ENCODE measurements at places on chromosomes 6 and 20.

- DNase-seq = no peak
Observed at GRCh38 chr6:150312844-150313584, 55.8 kb upstream of the IYD start.

GRCh38 chr20:2365666-2366065 lies 15.0 kb upstream of the TGM6 start:
- DNase-seq = no peak

DNA sequence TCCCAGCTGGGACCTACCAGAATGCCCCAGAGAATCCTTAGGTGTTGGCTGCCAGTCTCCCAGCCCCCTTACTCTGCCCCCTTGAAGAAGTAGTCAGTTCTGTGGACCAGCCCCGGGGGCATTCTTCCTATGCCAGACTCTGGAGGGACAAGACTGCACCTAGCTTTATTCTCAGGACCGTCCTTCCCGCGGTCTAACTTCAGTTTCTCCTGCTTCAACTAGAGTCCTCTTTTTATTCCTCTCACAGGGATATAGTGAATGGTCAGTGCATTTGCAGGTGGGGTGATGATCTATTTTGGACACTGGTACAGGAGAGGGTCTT lies 35.9 kb upstream of the MDFI start:
- no peak for DNase-seq

DNA sequence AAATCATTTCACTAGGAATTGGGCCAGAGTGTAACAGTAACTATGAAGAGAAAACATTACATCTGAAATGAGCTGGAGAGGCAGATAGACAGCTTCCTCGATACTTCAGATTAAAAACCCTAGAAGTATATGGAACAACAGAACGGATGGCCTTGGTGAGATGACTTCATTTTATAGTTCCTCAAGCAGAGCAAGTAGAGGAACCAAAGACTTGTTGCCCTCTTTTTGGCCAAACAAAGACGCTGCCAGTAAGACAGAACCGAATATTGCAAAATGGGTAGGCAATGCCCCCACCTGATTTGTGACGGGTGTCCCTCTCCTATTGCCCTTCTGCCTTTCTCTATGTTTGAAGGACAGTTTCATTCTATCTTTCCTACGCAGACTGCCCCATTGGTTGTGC lies 53.5 kb downstream of the AGPAT4 start:
- no peak for DNase-seq

DNA sequence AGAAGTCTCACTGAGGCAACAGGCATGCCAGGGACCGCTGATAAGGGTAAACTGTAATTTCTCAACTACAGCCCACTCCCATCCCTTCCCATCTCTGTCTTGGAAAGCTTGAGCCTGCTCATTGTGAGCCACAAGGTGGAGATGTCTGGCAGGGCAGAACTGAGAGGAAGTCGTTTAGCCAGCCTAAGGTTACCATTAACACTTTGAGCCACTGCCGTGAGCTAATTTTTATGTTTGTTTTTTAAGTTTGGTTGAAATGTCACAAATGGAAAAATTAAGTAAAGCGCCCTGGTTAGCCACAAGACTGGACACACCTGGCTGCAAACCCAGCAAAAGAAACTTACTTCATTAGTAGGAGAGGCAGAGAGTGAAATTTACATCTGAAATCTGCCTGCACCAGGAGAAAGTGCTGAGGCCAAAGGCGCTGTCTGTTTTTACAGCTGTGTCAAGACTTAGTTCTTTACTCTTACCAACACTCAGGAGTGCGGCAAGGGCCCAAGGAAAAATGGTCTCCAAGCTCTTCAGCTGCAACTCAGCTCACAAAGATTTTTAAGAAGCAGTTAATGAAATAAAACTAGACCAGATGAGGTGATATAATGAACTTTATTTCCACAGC lies 50.0 kb upstream of the FAM83C start:
- no peak for DNase-seq

DNA sequence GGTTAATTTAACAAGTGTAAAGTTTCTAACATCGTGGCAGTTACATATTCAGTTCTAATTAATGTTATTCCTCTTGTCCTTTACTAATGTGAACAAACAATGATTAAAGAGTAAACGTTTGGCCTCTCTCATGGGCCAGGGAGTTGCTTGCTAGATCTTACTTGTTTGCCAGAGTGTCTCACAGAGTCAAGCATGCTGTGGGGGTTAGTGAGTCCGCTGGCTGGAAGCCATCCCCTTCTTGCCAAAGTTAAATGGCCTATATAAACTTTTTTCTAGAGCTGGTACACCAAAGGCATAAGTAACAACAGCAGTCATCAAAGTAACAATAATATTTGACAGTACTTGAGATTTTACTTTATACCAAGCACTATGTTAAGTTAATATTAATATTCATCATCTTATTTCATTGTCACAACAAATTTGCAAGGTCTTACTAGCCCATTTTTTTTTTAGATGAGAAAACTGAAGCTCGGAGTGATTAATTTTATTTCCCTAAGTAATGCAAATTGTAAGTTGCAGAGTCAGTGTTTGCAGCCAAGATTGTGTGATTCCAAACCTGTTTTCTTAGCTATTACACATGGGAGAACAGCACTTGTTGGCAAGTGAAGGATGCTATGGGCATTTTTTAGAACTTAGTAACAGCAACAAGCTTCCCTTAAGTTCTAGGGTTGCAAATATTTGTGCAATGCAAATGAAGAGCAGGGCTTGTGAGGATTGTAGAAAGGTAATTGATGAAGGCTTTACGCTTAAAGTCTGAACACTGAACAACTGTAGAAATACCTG lies 224.5 kb downstream of the RFPL4B start:
- DNase-seq = no peak

DNA sequence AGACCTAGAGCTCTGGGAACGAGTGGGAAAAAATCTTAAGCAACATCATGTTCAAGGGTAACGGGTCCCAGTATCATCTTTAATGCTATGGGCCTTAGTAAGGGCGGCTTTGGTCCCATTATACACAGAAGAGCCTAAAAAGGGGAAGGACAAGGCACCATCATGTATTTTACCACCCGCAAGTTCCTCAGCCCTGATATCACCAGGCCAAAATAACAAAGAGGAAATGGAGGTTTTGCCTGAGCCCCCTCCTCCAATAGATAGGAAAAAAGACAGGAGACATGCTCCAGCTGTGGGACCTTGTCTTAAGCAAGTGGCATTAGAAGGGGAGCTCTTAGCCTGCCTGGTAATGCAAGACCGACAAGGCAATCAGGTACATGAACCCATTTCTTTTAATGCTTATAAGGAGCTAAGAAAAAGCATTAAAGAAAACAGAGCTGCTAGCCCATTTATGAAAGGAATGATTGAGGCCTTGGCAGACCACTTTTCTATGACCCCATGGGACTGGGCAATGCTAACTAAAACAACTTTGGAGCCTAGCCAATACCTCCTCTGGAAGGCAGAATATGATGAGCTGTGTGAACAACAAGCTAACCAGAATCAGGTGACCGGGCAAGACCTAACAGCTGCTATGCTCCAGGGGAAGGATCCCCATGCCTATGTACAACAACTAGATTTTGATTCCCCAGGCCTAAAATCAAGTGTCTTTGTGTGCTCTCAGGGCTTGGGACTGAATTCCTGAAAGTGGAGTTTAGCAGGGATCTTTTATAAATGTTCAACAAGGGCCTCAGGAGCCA lies 23.2 kb downstream of the HLA-DPA1 start:
- no peak for DNase-seq

- no peak for DNase-seq
Observed at GRCh38 chr6:47587493-47587892, 109.9 kb downstream of the CD2AP start.

DNA sequence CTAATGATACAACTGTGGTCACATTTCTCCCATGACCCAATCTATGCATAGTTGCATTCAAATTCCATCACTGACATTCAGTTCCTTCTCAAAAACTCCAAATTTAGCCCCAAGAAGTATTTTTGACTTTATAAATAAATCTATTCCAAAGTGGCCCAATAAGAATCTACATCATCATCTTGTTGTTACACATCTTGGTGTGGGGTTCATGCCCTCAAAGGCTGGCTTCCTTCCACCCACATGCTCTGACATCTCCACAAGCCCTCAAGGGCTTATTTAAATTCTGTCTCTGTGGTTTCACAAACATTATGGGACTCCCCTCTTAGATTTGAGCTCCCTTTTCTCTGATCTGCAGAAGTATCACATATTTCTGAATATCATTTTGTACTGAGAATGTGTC lies 585.3 kb upstream of the BTBD3 start:
- DNase-seq = no peak

- no peak for DNase-seq
Observed at GRCh38 chr6:6591778-6592465, 3.4 kb downstream of the LY86 start.

- DNase-seq = no peak
Observed at GRCh38 chr6:7246401-7247178, 66.4 kb downstream of the SSR1 start.
